ENCODE measurements at places on chromosomes 16 and 17.
A peak's percentile ranks its signal among the peaks of the same experiment; 100 is the strongest.

DNA sequence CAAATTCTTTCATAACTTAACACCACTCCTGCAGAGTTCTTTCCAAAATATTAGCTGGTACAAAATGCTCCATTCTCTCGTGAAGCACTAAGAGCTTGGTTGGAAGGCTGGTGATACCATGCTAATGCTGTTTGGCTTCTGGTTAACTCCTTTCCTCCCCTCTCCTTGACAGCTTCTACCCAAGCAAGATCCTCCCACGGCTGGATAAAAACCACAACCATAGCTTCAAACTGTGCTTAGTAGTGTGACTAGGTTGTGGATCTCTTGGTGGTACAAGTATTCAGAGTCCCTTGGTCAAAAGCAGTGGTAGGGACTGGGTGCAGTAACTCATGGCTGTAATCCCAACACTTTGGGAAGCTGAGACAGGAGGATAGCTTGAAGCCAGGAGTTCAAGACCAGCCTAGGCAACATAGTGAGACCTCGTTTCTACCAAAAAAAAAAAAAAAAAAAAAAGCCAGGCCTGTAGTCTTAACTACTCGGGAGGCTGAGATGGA, 2.3 kb downstream of the PHAF1 start:
- peak; percentile 87 for DNase-seq

DNA sequence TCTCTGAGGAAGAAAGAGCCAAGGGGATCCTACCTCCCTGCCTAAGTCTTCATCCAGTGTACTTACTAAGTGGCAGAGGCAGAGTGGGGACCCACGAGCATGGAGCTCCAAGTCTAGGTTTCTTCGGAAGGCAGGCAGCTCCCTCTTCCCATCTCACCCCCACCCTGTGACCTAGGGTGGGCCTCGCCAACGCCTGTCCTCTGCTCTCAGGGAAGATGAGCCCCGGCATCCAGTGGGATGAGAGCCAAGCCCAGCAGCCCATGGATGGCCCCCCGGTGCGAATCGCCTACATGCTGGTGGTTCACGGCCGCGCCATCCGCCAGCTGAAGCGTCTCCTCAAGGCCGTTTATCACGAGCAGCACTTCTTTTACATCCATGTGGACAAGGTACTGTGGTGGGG, 8.3 kb downstream of the XYLT2 start:
- DNase-seq = no peak

DNA sequence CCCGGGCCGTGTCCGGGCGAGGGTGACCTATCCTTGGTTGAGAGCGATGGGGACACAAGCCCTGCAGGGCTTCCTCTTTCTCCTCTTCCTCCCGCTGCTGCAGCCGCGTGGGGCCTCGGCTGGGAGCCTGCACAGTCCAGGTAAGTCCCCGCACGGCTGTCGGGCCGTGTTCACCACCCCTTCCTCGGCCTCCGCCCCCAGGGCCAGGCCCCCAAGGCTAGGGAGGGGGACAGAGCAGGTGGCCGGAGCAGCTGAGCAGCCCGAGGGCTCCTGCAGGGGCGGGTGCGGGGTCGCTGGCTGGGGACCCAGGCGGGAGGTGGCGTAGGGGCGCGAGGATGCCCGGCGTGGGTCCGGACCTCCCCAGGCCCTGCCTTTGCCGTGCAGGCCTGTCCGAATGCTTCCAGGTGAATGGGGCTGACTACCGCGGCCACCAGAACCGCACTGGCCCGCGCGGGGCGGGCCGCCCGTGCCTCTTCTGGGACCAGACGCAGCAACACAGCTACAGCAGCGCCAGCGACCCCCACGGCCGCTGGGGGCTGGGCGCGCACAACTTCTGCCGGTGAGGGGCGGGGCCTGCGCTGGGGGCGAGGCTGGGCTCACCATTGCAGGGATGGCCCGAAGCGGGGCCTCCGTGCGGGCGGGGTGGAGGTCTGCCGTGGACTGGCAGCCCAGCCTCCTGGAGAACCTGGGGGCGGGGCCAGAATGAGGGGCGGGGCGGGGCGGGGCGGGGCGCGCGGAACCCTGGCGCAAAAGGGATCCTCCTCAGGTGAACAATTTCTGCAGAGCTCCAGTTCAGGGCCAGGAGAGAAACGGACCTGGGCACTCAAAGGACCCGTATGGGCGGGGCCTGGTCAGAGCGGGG, 631 bp downstream of the KREMEN2 start:
- peak; percentile 87 for DNase-seq

DNA sequence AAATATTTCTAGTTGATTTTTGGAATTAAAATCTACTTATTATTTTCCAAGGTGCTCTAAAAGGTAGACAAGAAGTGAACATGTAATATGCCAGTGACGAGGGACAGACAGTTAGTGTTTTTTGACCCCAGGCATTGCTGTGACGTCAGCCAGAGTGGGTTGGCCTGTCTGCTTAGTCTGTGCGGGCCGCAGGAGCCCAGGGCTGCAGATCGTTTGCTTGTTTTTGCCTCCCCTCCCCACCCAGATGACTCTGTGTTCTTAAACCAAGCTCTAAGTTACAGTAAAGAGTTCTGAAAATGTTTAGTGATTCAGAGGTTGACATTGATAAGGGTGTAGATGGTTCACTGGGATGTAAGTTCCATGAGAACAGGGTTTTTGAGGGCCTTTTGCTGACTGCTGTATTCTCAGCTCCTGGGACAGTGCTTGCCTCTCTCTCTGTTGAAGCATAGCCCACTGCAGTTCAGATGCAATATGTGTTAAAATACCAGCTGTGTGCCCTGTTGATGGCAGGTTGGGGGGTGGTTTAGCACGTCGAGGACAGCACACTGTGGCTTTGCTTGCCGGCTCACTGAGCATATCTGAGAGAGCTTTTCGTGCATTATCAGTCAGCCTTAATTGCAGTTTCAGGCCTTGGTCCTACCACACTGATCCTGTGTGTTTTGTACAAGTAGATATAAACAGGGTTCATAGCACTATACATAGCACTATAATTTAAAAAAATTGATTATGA, 64.8 kb downstream of the SEC14L1 start:
- no peak for DNase-seq

GRCh38 chr16:11799509-11800381, 2.7 kb upstream of the ZC3H7A start:
- peak; percentile 62 for DNase-seq

DNA sequence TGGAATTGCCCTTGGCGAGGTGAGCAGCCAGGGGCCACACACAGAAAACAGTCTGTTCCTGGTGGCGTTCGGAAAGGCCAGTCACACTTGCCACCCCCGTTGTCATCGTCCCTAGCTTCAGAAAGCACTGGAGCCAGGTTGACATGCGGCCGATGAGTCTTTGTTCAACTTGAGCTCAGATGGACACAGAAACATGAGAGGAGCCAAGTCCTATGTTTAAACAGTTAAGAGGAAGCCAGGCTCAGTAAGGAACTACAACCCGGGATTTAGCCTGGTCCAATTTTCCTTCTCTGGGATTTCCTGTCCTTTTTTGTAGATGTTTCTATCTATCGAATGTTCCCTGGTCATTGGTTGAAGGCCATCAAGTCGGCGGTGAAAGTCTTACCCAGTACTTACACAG, 19.5 kb downstream of the SALL1 start:
- no peak for DNase-seq

DNA sequence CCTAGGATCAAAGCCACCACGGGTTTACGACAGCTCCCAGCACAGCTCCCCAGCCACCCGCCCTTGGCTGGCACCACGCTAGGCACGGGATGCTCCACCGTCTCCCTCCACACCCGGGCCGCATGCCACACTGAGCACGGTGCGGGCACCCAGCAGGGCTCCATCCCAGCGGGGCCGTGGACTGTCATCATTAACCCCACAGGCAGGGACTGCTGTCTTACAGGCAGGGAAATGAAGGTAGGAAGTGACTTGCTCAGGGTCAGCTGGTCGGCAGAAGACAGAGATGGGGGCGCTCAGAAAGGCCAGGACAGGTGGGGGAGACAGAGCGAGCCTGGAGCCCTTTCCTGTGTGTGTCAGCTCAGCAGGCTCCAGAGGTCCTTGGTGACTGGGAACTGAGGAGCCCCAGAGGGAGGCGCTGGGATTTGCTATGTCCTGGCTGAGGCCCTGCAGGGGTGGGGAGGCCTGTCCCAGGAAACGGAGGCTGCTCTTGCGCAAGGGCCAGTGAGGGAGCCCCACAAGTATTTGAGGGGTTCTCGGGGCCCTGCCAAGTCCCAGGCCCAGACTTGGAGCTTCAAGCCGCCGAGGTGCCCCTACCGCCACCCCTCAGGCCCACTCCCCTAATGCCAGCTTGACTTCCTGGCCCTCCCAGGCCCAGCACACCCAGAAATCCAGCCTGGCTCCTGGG, 3.2 kb downstream of the UBALD1 start:
- peak; percentile 33 for DNase-seq

- DNase-seq = no peak
These were observed 33.5 kb downstream of the GPATCH8 start for GRCh38 chr17:44469676-44470075.

DNA sequence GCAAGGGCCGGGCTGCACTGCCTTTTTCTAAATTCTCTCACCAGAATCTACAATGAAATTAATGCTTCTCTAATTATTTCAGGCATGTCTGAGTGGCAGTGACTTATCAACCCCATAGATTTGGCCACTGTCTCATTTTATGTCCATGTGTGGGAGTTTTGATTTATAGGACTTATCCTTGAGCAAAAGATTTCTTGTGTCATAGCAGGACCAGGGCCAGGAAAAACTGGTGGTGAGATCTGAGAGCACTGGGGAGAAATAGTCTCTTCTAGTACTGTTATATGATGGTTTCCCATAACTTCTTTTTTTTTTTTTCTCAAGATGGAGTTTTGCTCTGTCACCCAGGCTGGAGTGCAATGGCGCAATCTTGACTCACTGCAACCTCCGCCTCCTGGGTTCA, 1.5 kb upstream of the KRT23 start:
- DNase-seq = no peak

- DNase-seq = no peak
These were observed 17.5 kb downstream of the WIPI1 start for GRCh38 chr17:68439656-68440290.

GRCh38 chr16:165539-166374, at the start of gene HBM:
Gene HBM (plus strand): TSS chr16:165978. CDS start chr16:165998, 20 bp downstream.
- no peak for DNase-seq

GRCh38 chr16:14186007-14186794, 115.1 kb downstream of the MRTFB start:
- DNase-seq = no peak

- DNase-seq = peak; percentile 32
These were observed at the start of gene LGALS3BP for GRCh38 chr17:78979780-78980623. Gene LGALS3BP (minus strand): TSS chr17:78979923. CDS start chr17:78977191, 2,732 bp downstream.

- no peak for DNase-seq
These were observed 17.7 kb downstream of the SLC7A5 start for GRCh38 chr16:87851601-87852000.

DNA sequence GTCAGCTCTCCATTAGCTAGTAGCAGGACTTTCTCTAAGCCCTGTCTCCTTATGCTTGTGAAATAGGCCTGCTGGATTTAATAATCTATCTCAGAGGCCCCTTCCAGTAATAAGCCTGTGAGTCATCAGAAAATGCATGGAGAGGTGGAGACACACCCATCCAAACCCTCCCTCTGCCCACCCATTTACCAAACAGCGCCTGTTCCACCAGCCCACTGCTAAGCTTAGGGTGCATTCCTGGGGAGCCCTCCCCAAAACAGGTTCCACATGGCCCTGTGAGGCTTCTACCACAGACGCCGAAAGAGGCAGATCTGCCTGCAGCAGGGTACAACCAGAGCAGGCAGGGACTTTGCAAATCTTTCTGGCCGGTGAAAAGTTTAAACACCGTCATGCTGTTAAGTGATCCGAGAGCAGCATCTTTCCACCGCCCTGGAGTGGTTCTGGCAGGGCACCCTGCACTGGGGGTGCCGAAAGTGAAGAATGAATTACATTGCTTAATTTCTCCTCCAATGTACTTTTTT, 99.3 kb downstream of the GAS7 start:
- peak; percentile 48 for DNase-seq

- no peak for DNase-seq
These were observed 15.2 kb upstream of the HERPUD1 start for GRCh38 chr16:56916571-56917403.

DNA sequence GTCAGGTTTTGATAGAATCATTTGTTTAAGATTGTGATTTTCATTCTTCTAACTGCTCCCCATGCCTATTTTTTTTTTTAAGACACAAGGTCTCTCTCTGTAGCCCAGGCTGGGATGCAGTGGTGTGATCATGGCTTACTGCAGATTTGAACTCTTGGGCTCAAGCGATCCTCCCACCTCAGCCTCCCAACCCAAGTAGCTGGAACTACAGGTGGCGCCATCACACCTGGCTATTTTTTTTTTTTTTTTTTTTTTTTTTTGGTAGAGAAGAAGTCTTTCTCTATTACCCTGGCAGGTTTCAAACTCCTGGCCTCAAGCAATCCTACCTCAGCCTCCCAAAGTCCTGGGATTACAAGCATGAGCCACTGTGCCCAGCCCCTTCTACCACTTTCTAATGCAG, 223.3 kb downstream of the CBLN1 start:
- DNase-seq = no peak

GRCh38 chr17:6546069-6546718, 10.2 kb downstream of the PITPNM3 start:
- peak; percentile 31 for DNase-seq

DNA sequence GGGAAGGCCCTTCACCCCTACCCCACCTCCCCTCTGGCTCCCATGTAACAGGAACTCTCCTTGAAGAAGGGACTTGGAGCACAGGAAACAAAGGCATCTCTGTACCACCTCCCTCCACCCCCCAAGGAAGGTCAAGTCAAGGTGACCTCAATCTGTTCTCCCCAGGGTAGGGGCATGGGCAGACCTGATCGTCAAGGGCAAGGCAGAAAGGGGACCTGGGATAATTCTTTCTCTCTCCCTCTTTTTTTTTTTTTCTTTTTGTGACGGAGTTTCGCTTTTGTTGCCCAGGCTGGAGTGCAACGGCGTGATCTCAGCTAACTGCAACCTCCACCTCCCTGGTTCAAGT, 4.3 kb upstream of the STAT5A start:
- no peak for DNase-seq

DNA sequence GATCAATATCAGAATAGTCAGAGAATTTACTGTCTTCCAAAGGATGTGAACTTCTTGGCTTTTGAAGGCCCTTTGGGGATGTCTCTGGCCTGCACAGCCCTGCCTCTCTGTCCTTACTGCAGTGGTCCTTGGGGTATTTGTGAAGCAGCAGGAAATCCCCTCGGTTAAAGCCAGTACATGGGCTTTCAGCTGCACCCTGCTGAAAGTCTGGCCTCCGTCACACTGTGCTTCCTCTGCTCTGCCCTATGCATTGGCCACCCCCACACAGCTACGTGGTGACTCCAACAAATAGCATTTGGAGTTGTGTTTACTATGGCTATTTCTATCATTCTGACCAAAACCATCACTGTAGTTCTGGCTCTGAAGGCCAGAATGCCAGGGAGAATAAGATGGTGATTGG, 21.2 kb downstream of the SYCE1L start:
- no peak for DNase-seq

Data from NB4 (cell line).